Purkinje cell (primary cell): ENCODE measurements at places on chromosomes 1 and 21. TPM values are rescaled to one million over a fixed set of nuclear protein-coding genes. Genes with fewer than 3 reads are reported as not detected.

Gene GBP4
- polyA plus RNA-seq, result 0.07 and 0.13 TPM in 2 replicates

Gene SLAMF1
- not detected in 2 replicates for polyA plus RNA-seq

Gene ZNF678
- 2.4 and 7.5 TPM in 2 replicates for polyA plus RNA-seq

Gene TMEM54
- polyA plus RNA-seq, result 3.3 and 7.1 TPM in 2 replicates

Gene HSPG2
- polyA plus RNA-seq, result not detected in 2 replicates

Gene GUCA2A
- polyA plus RNA-seq, result not detected in 2 replicates

Gene LYPD8
- polyA plus RNA-seq, result 3.4 and 6.6 TPM in 2 replicates

Gene HSPA6
- polyA plus RNA-seq, result 0.62 and 0.66 TPM in 2 replicates

Gene LMX1A
- not detected in 2 replicates for polyA plus RNA-seq

Gene PDPN
- 4.1 TPM in 2 replicates for polyA plus RNA-seq

Gene SMCP
- not detected in 2 replicates for polyA plus RNA-seq

Gene OR2T35
- not detected in 2 replicates for polyA plus RNA-seq

Gene VWA1
- polyA plus RNA-seq, result 0.74 TPM in 1 of 2 replicates, not detected in the other

Gene SPRR2A
- not detected in 2 replicates for polyA plus RNA-seq

Gene CD101
- 4.0 and 4.9 TPM in 2 replicates for polyA plus RNA-seq

Gene FCMR
- polyA plus RNA-seq, result not detected in 2 replicates

Gene TRABD2B
- 2.7 and 6.1 TPM in 2 replicates for polyA plus RNA-seq

Gene PBXIP1
- 1.2 and 1.5 TPM in 2 replicates for polyA plus RNA-seq

Gene ZFP69
- polyA plus RNA-seq, result 1.8 and 1.9 TPM in 2 replicates
